Nephron progenitor cell (in vitro differentiated cells): ENCODE measurements at places on chromosomes 12 and 14.

- H3K4me3 ChIP-seq, result no peak overlapping the region
- H3K36me3 ChIP-seq, result no peaks in the 10 kb centered on the region
- peak overlapping the region; percentile 27 for H3K27ac ChIP-seq
- peaks cover 9% of the 10 kb centered on the region for H3K4me1 ChIP-seq
- no peak for DNase-seq
- H3K27me3 ChIP-seq, result no peaks in the 10 kb centered on the region
These were observed 442.8 kb downstream of the ATP23 start for GRCh38 chr12:58384196-58384595.

DNA sequence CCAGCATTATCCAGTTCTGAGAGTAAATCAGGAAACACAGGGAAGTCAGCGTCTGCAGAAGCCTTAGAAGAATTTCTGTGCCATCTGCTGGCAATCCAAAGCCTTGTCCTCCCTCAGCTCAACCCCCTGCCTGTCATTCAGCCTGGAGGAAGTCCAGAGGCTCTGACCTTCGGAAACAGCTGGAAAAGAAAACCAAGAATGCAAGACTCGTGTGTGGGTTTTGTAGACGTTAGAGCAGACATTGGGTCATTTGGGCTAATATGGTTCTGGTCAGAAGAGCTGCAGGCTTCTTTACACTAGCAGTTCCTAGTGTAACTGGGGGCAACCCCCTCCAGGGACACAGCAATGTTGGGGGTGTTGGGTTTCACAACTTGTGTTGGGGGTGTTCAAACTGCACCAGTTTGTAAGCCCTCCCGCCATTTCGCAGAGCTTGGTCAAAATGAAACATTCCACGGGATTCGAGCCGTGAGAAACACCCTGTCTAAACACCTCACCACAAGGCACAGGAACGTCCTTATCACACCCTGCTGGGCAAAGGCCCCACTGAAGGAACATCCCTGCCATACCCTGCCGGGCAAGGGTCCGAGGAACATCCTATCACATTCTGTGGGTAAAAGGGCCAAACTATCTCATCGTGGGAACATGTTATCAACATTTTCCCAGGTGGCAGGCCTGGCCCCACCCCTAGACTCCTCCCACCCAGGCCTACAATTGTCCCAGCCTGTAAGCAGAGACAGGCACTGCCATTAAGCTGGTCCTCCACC, 21.0 kb upstream of the SERPINA4 start:
- peaks cover 19% of the 10 kb centered on the region for H3K27me3 ChIP-seq
- no peak overlapping the region for H3K27ac ChIP-seq
- DNase-seq, result no peak
- peaks cover 20% of the 10 kb centered on the region for H3K4me1 ChIP-seq
- H3K4me3 ChIP-seq, result no peak overlapping the region
- no peaks in the 10 kb centered on the region for H3K36me3 ChIP-seq

- H3K27me3 ChIP-seq, result no peaks in the 10 kb centered on the region
- H3K4me3 ChIP-seq, result peak overlapping the region; percentile 50
- H3K36me3 ChIP-seq, result peaks cover 98% of the 10 kb centered on the region
- peaks cover 97% of the 10 kb centered on the region for H3K4me1 ChIP-seq
These were observed 15.0 kb downstream of the CCND2 start for GRCh38 chr12:4288296-4289131.

GRCh38 chr12:52010152-52010622, 3.4 kb downstream of the TAMALIN start:
- H3K27me3 ChIP-seq, result peaks cover 43% of the 10 kb centered on the region
- H3K4me3 ChIP-seq, result peak overlapping the region; percentile 58
- H3K36me3 ChIP-seq, result peaks cover 33% of the 10 kb centered on the region
- H3K4me1 ChIP-seq, result peaks cover 59% of the 10 kb centered on the region

GRCh38 chr14:71907793-71908515, 24.3 kb upstream of the RGS6 start:
- no peaks in the 10 kb centered on the region for H3K36me3 ChIP-seq
- no peak overlapping the region for H3K4me3 ChIP-seq
- H3K27me3 ChIP-seq, result peaks cover 19% of the 10 kb centered on the region
- H3K4me1 ChIP-seq, result peaks cover 57% of the 10 kb centered on the region

GRCh38 chr12:67356380-67356774, 87.2 kb downstream of the CAND1 start:
- no peaks in the 10 kb centered on the region for H3K36me3 ChIP-seq
- H3K27me3 ChIP-seq, result peaks cover 7% of the 10 kb centered on the region
- H3K27ac ChIP-seq, result no peak overlapping the region
- H3K4me3 ChIP-seq, result no peak overlapping the region
- H3K4me1 ChIP-seq, result peaks cover 51% of the 10 kb centered on the region
- no peak for DNase-seq

DNA sequence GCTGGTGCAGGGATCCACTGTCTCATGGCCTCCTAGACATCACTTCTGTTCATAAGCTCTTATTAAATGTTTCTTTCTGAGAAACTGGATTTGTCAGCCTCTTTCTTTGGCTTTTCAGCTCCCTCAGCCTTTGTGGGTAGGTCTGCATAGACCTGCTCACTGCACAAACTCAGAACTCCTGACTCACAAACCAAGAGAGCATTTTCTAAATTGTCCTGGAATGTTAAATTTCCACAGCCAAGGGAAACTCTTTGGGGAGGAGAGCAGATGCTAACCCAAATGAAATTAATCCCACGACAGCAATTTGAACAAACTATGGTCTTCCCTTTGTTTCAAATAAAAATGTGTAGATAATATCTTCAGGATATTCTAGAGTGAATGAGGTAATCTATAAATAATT, 19.5 kb upstream of the CERS5 start:
- no peak overlapping the region for H3K27ac ChIP-seq
- peaks cover 5% of the 10 kb centered on the region for H3K27me3 ChIP-seq
- H3K4me3 ChIP-seq, result no peak overlapping the region
- H3K4me1 ChIP-seq, result peaks cover 14% of the 10 kb centered on the region
- peaks cover 7% of the 10 kb centered on the region for H3K36me3 ChIP-seq

DNA sequence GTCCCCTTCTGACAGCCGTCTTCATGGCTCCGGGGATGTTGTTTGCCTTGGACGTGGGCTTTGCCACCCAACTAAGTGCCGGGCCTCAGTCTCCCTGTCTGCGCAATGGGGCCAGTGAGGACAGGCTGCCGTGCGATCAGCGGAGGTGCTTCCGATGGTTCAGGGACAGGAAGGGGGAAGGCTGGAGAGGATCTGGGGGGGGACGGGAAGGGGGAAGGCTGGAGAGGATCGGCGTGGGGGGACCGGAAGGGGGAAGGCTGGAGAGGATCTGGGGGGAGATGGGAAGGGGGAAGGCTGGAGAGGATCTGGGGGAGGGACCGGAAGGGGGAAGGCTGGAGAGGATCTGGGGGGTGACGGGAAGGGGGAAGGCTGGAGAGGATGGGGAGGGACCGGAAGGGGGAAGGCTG, 3.4 kb downstream of the MMP17 start:
- H3K4me1 ChIP-seq, result no peaks in the 10 kb centered on the region
- DNase-seq, result no peak
- H3K4me3 ChIP-seq, result no peak overlapping the region
- H3K27ac ChIP-seq, result no peak overlapping the region
- H3K27me3 ChIP-seq, result peaks cover 60% of the 10 kb centered on the region

- no peak overlapping the region for H3K4me3 ChIP-seq
- no peak overlapping the region for H3K27ac ChIP-seq
- no peaks in the 10 kb centered on the region for H3K27me3 ChIP-seq
These were observed 336.4 kb upstream of the NAV3 start for GRCh38 chr12:77494296-77494695.

DNA sequence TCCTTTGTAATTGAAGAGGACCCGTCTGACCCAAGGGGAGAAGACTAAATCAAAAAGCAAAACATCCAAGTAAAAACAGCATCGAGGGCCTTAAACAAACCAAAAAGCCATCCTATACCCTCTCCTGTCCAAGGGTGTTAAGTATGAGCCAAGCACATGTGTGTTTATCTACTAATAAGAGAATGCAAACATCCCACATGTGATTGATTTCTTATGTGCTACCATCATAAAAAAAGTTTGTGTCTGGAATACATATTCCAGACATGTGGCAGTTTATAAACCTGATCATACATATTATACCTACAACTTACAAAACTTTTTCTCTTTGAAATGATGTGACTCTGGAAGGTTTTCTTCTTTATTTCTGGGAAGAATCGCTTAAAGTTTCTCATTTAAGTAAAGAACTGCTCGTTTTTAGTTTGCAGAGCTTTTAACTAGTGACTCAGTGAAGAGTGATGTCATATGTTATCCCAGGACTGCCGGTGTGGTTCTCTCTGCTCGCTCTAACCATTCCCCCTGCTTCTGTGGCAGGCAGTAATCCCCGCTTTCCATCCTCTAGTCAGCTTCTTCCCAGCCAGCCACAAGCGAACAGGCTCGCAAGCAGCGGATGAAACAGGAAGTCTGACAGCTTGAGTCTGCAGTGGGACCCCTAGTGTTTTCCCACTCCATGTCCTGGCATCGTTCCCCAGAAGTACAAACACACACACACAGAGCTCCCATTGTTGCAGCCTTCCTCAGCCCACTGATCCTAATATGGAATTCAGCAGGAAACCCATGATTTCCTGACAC, 431 bp upstream of the RHOJ start:
- H3K4me1 ChIP-seq, result no peaks in the 10 kb centered on the region
- H3K4me3 ChIP-seq, result no peak overlapping the region
- H3K27ac ChIP-seq, result no peak overlapping the region

DNA sequence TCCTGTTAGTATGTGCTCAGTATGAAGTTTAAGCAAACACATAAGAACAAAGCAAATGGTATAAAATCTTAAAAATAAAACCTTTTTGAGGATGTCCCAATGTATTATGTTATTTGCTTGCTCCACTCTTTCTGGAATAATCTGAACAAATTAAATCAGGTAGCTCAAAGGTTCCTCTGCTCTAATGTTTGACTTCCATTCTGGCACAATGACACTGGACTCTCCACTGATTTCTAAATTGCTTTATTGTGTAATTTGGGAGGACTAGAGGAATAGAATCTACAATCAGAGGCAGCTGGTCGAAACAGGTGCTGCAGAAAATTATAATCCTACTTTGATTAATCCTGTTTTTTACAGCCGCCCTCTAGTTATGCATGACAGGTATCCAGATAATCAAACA, 523.7 kb upstream of the FOXG1 start:
- H3K36me3 ChIP-seq, result no peaks in the 10 kb centered on the region
- H3K27ac ChIP-seq, result no peak overlapping the region
- DNase-seq, result no peak
- no peak overlapping the region for H3K4me3 ChIP-seq

GRCh38 chr12:78916845-78917480, 52.4 kb downstream of the SYT1 start:
- peaks cover 4% of the 10 kb centered on the region for H3K4me1 ChIP-seq
- H3K27ac ChIP-seq, result peak overlapping the region; percentile 40
- no peaks in the 10 kb centered on the region for H3K36me3 ChIP-seq
- no peak overlapping the region for H3K4me3 ChIP-seq

- no peak overlapping the region for H3K27ac ChIP-seq
- H3K27me3 ChIP-seq, result peaks cover 4% of the 10 kb centered on the region
- no peaks in the 10 kb centered on the region for H3K36me3 ChIP-seq
- DNase-seq, result no peak
- no peak overlapping the region for H3K4me3 ChIP-seq
These were observed 66.7 kb upstream of the E2F7 start for GRCh38 chr12:77131977-77132490.

DNA sequence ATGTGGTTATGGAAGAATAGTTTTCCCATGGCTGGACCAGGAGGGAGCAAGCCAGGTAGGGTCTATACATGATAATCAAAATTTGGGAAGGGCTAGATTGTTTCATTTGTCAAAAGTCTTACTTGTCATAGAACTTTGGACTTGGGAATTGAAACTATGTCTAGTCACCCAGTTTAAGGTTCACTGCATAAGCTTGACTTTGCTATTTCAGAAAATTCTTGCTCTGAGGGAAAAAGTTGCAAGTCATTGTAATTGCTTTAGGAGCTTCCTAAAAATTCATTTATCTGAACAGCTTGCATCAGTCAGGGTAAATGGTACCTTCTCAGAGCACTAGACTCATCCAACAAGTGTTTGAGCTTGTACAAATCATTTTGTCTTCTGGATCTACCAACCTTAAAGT, 1194.7 kb downstream of the GALC start:
- no peak for DNase-seq
- no peaks in the 10 kb centered on the region for H3K36me3 ChIP-seq
- H3K4me3 ChIP-seq, result no peak overlapping the region
- H3K27me3 ChIP-seq, result no peaks in the 10 kb centered on the region
- no peak overlapping the region for H3K27ac ChIP-seq

GRCh38 chr14:72722201-72722785, 171.6 kb downstream of the DPF3 start:
- peaks cover 27% of the 10 kb centered on the region for H3K36me3 ChIP-seq

- H3K4me1 ChIP-seq, result no peaks in the 10 kb centered on the region
- no peaks in the 10 kb centered on the region for H3K36me3 ChIP-seq
- DNase-seq, result no peak
- H3K27ac ChIP-seq, result no peak overlapping the region
- H3K27me3 ChIP-seq, result no peaks in the 10 kb centered on the region
These were observed 15.0 kb upstream of the AMIGO2 start for GRCh38 chr12:47094804-47095203.

DNA sequence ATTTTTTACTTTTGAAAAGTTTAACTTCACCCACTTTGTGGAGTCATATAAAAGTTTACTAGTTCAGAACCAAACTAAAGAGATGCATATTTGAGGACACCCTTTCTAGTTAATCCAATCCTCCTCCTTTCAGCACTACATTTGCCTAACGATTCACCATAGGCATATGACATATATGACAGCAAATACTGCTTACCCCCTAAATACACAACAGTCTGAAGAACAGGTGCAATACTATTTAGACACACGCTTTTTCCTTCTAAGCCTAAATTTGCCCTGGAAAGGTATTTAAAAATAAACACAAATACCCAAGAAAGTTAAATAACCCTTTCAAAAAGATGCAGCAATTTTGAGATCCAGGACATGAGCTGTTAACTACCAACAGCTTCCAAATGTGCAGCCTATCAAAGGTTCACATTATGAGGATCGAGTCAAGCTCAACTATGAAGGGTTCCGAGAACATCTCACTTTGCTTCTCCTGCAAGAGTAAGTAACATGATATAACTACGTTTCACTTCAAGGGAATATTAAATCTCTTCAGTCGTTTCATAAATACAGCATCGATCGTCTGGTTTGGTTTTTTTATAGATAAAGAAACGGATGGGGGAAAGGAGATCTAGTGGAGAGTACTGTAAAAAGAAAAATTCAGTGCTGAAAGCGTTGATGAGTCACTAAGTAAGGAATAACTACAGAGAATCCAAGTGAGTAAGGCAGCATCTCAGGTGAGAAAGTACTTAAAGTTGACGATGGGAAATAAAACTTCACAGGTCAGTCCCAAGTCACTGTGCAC, 677 bp upstream of the AP4S1 start:
- peak overlapping the region; percentile 64 for H3K27ac ChIP-seq
- H3K27me3 ChIP-seq, result no peaks in the 10 kb centered on the region
- no peak for DNase-seq
- peak overlapping the region; percentile 93 for H3K4me3 ChIP-seq
- H3K36me3 ChIP-seq, result peaks cover 35% of the 10 kb centered on the region

DNA sequence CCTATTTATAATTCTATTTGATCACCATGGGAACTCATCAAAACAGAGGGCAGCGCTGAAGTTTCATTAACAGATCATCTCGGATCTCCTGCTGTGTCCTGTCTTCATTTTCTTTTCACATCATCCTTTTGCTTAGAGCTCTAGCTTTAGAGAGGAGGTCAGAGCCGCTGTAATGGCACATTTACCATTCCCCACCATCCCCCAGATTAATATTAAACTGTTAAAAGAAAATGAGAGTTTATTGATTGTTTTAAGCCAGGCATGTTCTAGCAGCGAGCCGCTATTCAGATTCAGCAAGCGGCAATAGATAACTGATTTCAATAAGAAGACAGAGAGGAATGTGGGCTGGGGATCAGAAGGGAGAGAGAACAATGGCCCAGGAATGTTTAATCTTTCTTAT, 308.8 kb downstream of the EGLN3 start:
- H3K27ac ChIP-seq, result no peak overlapping the region
- peaks cover 3% of the 10 kb centered on the region for H3K27me3 ChIP-seq
- peak overlapping the region; percentile 6 for H3K4me3 ChIP-seq
- H3K36me3 ChIP-seq, result no peaks in the 10 kb centered on the region
- peaks cover 40% of the 10 kb centered on the region for H3K4me1 ChIP-seq
